Spinal cord (tissue), 10 donors: ENCODE measurements at places on chromosomes 16 and 17. TPM values are rescaled to one million over a fixed set of nuclear protein-coding genes. Genes with fewer than 3 reads are reported as not detected.

Gene ITGAL
- 4.9 TPM for total RNA-seq

Gene CDH5
- total RNA-seq = 78.3 TPM

Gene SEPTIN1
- 0.44 TPM for total RNA-seq

Gene PDPK1
- 37.6 TPM for total RNA-seq

Gene HOXB5
- 2.9 TPM for total RNA-seq

Gene RNF227
- 4.7 TPM for total RNA-seq

Gene XAF1
- total RNA-seq = 16.7 TPM

GRCh38 chr17:72321896-72322295 lies 201.1 kb downstream of the SOX9 start:
- peak; percentile 46 for DNase-seq

DNA sequence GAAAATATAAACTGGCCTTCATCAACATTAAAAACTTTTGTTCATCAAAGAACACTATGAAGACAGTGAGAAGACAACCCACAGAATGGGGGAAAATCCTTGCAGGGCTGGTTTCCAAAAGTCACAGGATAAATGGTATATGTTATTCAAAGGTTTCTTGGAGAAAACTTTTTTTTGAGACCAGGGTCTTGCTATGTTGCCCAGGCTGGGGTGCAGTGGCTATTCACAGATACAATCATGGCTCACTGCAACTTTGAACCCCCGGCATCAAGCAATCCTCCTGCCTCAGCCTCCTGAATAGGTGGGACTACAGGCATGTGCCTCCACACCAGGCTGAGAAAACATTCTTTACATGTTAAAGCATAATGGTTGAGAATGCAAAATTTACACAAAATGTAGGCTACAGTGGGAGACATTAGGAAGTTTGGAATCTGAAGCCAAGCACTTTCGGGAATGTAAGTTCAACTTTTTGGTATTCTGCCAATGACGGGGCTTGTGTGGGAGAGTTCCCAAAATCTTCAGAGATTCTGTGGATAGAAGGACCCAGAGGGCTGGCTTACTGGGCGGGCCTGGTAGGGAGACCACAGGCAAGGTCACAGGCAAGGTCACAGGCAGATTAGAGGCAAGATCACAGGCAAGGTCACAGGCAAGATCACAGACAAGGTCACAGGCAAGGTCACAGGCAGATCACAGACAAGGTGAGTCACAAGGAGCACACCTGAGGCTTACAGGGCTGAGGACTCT lies 24.2 kb upstream of the ATP2A3 start:
- no peak for DNase-seq

DNA sequence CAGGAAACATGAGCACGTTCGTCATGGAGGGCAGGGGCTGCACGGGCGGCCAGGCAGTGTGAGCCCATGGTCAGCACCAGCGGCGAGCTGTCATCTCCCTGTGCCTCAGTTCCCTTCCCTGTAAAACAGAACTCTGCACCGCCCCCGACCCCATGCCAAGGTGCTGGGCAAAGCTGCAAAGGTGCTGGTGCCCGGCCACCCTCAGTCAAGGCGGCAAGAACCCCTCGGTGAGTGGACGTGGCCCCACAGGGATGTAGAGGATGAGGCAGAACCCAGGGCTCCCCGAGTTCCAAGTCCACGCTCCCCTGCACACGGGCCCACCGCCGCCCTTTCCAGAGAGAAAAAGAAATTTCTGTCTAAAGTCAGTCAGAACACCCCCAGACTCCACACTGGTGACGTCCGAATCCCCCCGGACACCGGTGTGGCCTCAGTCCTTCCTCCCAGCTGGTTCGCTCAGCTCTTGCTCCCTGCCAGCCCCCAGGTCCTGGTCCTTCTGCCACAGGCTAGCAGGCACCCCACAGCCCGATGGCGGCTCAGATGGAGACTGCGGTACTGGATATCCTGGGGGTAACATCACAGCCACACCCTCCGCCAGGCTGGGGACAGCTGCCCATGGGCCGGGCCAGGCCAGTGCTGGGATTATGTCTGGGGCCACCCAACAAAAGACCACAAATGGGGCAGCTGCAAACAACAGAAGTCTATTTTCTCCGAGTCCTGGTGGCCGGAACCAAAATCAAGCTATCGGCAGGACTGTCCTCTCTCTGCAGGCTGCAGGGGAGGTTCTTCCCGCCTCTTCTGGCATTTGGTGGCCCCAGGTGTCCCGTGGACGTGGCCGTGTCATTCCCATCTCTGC lies 14.4 kb upstream of the BAHCC1 start:
- DNase-seq = no peak

GRCh38 chr17:17841601-17842025 lies 4.8 kb upstream of the SREBF1 start:
- no peak for DNase-seq

- peak; percentile 10 for DNase-seq
These were observed 28.5 kb downstream of the SMIM36 start for GRCh38 chr17:55482591-55483389.

DNA sequence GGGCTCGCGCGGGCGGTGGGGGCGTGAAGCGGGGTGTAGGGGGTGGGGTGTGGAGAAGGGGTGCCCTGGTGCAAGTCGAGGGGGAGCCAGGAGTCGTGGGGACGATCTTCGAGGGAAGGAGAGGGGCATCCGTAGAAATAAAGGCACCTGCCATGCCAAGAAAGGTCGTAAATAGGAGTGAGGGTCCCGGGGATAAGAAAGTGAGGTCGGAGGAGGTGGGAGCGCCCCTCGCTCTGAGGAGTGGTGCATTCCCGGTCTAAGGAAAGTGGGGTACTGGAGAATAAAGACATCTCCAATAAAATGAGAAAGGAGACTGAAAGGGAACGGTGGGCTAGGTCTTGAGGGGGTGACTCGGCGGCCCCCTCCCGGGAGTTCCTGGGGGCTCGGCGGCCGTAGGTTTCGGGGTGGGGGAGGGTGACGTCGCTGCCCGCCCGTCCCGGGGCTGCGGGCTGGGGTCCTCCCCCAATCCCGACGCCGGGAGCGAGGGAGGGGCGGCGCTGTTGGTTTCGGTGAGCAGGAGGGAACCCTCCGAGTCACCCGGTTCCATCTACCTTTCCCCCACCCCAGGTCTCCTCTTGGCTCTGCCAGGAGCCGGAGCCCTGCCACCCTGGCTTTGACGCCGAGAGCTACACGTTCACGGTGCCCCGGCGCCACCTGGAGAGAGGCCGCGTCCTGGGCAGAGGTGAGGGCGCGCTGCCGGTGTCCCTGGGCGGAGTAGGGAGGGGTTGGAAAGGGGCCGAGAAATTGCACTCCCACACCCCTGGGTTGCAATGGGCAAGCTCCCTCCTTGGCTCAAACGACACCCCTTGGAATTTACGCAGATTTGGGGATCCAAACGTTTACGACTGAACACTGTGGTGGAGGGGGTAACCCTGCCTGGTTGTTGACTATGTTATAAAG lies 888 bp downstream of the CDH1 start:
- no peak for DNase-seq

DNA sequence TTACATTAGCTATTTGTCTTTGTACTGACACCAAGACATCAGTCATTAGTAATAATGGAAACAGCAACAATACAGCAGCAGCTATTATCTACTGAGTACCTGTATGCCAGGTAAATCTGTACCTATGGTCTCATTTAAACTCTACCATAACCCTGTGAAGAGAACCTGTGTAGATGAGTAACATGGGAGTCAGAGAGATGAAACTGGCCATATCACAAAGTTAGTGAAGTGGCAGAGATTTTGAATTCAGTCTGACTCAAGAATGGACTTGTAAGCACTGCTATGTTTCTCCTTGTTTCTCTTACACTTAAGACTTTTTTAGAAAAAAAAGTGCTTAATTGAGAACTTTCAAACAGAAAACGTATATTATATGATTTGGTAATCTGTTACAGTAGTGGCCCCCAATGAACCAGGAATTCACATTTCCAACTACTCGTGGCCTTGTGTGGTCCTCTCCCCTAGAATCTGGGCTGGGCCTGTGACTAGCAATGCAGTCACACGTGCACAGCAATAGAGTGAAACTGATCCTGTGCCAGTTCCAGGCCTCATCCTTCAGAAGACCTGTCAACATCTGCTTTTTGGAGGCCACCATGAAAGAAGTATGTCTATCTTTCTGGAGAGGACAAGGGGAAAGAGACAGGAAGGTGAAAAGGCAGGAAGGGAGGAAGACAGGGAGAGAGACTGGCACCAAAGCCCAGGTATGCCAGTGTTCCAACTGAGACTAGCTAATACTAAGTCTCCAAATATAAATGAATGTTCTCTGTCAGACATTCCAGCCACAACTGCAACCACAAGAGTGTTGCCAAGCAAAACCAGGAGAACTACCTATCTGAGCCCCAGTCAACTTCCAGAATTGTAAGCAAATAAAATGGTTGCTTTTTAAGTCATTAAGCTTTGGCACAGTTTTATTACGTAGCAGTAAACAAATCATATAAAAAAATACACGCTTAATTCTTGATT lies 12.0 kb downstream of the CRLF3 start:
- DNase-seq = no peak

DNA sequence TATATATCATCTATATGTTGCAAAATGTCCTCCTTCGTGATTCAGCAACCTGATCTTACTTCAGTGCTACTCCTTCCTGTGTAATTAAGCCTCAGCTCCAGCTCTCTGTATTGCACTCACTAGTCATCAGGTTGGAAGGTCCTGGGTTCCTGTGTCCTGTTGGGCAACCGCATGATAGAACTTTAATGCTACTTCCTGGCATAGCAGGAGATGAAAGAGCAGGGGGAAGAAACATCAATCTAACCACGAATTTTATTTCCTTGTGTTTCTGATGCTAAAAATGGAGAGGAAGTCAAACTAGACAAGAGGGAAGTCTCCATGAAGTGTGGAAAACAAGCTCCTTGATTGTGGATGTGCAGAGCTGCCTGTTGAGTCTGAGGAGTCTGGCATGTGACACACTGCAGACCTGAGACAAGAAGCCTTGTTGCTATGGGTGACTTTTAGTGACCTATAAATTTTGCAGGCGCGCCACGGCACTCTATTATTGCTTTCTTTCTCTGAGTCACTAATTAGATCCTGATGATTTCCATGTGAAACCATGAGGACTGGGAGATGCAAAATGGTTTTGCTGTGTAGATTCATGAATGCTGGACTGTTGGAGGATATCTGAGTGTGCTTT lies 25.6 kb downstream of the IGSF6 start:
- DNase-seq = peak; percentile 38

DNA sequence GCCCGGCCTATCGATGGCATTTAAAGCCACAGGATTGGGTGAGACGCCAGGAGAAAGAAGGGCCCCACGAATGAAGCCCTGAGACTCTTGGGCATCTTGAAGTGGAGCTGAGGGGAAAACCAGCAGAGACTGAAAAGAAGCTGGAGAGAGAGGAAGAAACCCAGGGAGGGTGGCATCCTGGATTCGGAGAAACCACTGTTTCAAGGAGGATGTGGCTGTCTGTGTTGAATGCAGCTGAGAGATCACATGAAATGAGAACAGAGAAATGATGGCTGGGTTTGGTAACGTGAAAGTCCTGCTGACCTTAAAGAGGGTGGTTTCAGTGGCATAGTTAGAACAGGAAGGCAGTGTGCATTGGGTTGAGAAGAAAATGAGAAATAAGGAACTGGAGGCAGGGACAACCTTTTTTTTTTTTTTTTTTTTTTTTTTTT lies 3.8 kb downstream of the TNFSF12 start:
- DNase-seq = no peak

GRCh38 chr17:50487213-50488096 lies 8.8 kb downstream of the RSAD1 start:
- no peak for DNase-seq

DNA sequence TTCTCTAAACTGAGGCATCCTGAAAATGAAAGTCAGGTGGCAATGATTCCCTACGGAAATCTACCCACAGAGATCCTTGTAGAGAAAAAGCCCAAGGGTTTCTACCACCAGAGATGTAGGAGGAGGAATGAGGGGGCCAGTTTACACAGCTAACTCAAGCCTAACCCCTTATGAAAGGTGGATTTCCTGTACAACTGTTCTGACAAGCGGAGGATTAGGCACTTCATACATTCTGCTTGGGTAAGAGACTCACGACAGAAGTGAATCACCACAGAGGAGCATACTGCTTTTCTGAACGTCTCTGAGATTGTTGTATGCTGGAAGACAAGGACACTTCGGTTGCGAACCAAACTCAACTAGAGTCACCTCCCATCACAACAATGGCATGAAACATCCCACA lies 72.7 kb downstream of the SMG6 start:
- no peak for DNase-seq

- DNase-seq = peak; percentile 15
These were observed 26.3 kb upstream of the OR4D1 start for GRCh38 chr17:58121925-58122324.

DNA sequence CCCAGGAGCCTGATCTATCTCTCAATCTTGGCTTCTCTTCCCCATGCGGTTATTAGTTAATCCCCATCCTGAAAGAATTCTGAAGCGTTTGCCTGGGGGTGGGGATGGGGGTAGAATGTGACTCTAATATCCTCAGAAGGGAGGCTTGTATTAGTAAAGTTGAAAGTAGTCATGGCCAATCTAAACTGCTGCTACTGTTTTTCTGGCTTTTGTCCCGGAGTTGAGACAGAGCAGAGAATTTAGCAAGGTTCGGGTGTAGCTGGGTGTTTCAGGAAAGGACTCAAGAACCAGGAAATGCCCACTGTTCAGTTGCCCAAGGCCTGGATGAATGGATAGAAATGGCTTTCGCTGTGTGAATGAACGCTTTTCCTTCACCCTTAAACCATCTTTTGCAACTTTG lies 17.6 kb upstream of the ITGAM start:
- peak; percentile 12 for DNase-seq

DNA sequence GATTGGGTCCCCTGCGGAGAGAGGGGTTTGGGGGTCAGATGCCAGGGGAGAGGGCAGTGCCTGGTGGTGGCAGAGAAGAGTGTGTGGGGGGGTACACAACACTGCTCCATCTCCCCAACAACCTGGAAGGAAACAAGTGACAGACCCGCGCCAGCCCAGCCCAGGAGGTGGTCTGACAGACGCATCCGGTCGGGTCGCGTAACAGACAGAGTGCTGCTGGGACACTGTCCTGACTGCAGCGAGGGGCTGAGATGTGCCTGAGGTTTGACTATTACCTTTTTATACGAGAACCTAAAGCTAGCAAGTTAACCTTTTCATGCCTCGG lies 16.2 kb downstream of the UNC13D start:
- no peak for DNase-seq

DNA sequence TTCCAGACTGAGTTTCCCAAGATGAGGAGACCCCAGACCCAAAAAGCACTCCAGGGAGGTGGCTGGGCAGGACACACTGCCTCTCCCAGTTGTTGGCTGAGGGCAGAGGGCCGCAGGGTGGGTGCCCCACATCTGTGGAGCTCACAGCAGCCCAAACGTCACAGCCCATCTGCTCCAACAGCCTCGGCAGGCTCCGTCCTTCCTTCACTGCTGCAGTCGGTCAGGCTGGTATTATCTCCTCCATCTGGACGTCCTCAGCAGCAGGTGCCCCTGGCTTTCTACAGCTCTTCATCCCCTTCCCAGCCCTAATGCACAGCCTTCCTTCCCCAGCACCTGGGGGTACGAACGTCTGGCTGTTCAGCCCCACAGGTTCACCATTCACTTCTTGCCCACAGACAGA lies 55.2 kb downstream of the PRMT7 start:
- no peak for DNase-seq

GRCh38 chr16:69064764-69065313 lies 40.6 kb upstream of the HAS3 start:
- DNase-seq = no peak
